ENCODE measurements at places on chromosomes 7 and 10. TPM values are rescaled to one million over a fixed set of nuclear protein-coding genes. Genes with fewer than 3 reads are reported as not detected.

The CHN2 gene
- 63.2 TPM for total RNA-seq

The MGMT gene
- 15.9 TPM for total RNA-seq

The HOGA1 gene
- not detected for total RNA-seq

The RAB19 gene
- total RNA-seq: not detected

The CFAP46 gene
- total RNA-seq: 5.2 TPM

The NPFFR1 gene
- total RNA-seq: not detected

The UPK3B gene
- 6.5 TPM for total RNA-seq

The CPA1 gene
- not detected for total RNA-seq

DNA sequence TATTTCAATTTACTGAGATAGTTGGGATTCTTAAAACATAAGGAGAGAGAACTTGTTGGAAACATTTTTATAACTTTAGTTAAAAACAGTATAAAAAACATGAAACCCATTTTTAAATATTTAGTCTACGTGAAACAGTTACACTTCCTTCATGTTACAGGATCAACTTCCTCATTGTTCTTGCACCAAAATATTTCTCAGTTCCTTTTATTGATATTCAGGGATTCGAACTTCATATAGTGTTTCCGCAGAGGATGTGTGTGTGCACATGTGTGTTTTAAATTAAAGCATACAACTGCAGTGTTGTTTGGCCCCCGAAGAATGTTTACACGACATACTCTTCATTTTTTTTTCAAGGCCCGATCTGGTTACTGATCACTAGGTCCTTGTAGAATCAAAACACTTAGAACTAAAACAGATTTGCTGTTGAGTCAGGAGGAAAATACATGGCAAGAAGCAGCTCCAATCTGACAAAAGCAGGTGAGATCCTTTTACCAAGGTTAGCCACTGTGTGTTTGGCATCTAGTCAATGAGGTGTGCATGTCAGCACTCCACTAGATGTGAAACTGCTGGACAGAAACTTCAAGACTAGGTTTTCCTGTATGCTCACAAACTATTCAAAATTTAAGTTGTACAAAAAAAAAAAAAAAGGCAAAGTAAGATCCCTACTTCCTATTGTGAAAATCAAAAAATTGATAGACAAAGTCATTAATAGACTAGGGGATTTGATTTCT is 60.4 kb downstream of the INSYN2A start:
- H3K4me3 ChIP-seq: no peak overlapping the region
- H3K36me3 ChIP-seq: no peaks in the 10 kb centered on the region
- no peak overlapping the region for H3K27ac ChIP-seq

DNA sequence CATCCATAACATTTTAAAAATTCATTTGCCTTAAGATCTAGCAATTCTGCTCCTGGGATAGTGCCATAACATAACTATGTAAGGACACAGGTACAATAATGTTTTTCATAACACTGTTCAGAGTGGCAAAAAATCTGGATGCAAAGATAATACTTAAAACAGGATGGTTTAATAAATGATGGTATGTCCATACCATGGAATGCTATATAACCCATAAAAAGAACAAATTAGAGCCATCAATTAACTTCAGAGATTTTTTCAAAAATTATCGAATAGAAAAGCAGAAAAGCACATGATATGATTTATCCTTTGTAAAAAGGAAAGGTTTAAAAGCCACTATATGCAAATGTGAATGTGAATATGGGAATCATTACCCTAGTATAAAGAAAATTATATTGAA is 193.4 kb upstream of the LRRN3 start:
- no peaks in the 10 kb centered on the region for H3K36me3 ChIP-seq
- H3K27ac ChIP-seq: no peak overlapping the region
- DNase-seq: no peak
- H3K4me1 ChIP-seq: no peaks in the 10 kb centered on the region
- no peak overlapping the region for H3K4me3 ChIP-seq
- H3K27me3 ChIP-seq: peaks cover 1% of the 10 kb centered on the region

- no peak for DNase-seq
- no peak overlapping the region for H3K27ac ChIP-seq
- no peak overlapping the region for H3K4me3 ChIP-seq
Observed at GRCh38 chr7:17912050-17912449, 28.2 kb downstream of the SNX13 start.

- H3K4me3 ChIP-seq: peak overlapping the region; percentile 73
- H3K4me1 ChIP-seq: peaks cover 22% of the 10 kb centered on the region
- no peaks in the 10 kb centered on the region for H3K27me3 ChIP-seq
- no peak for DNase-seq
Observed at GRCh38 chr7:90455163-90456030, 14.0 kb upstream of the PTTG1IP2 start.

DNA sequence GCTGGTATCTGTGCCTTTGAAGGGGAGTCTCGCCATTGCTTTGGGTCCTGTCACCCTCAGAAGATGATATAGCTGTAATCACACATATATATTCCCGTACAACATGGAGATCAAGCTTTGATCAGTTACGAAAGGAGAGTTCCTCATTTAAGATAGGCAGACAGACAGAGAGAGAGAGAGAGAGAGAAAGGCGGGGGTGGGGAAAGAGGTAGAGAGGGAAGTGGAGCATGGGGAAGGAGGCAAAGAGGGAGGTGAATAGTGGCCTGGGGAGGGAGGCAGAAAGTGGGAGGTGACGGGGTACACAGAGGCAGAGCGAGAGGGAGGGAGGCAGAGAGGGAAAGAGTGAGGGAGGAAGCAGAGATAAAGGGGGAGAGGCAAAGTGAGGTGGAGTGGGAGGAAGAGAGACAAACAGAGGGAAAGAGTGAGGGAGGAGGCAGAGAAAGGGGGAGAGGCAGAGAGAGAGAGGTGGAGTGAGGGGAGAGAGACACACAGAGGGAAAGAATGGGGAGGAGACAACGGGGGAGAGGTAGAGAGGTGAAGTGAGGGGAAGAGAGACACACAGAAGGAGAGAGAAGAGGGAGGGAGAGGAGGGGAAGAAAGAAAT is 44.6 kb upstream of the C1QL3 start:
- DNase-seq: no peak
- peaks cover 2% of the 10 kb centered on the region for H3K27me3 ChIP-seq
- no peaks in the 10 kb centered on the region for H3K36me3 ChIP-seq
- no peaks in the 10 kb centered on the region for H3K4me1 ChIP-seq
- no peak overlapping the region for H3K4me3 ChIP-seq

- H3K4me1 ChIP-seq: peaks cover 18% of the 10 kb centered on the region
- H3K27ac ChIP-seq: no peak overlapping the region
- DNase-seq: no peak
- H3K36me3 ChIP-seq: no peaks in the 10 kb centered on the region
Observed at GRCh38 chr10:33192190-33192589, 142.3 kb downstream of the NRP1 start.

DNA sequence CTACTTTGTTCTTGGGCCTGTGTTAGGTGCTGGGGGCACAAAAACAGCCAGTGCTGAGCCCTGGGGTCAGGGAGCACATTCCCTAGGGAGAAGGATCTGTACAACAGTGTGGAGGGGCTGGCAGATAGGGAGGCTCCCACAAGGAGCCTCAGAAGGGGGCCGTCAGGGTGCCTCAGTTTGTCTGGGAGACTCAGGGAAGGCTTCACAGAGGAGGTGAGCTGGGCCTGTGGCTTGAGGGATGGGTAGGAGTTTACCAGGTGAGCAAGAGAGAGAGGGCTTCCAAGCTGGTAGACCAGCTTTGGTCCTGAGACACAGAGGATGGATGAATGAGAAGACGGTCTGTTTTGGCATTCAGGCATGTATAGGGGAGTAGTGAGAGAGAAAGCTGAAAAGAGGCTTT is 52.1 kb downstream of the CAMK1D start:
- H3K36me3 ChIP-seq: no peaks in the 10 kb centered on the region
- no peaks in the 10 kb centered on the region for H3K4me1 ChIP-seq

- no peaks in the 10 kb centered on the region for H3K27me3 ChIP-seq
- H3K4me3 ChIP-seq: no peak overlapping the region
- H3K4me1 ChIP-seq: no peaks in the 10 kb centered on the region
Observed at GRCh38 chr7:84224505-84224904, 29.9 kb upstream of the SEMA3A start.

Measured in glutamatergic neuron (in vitro differentiated cells).